Muscle of leg (tissue), 16 donors: ENCODE measurements at places on chromosomes 2 and 18. TPM values are rescaled to one million over a fixed set of nuclear protein-coding genes. Genes with fewer than 3 reads are reported as not detected.

The NDC80 gene
- 12.5 TPM for total RNA-seq

The SYT4 gene
- 0.13 TPM for total RNA-seq

The ZNF804A gene
- 0.09 TPM for total RNA-seq

The UGT1A3 gene
- total RNA-seq: not detected

The SLC4A3 gene
- 5.5 TPM for total RNA-seq

DNA sequence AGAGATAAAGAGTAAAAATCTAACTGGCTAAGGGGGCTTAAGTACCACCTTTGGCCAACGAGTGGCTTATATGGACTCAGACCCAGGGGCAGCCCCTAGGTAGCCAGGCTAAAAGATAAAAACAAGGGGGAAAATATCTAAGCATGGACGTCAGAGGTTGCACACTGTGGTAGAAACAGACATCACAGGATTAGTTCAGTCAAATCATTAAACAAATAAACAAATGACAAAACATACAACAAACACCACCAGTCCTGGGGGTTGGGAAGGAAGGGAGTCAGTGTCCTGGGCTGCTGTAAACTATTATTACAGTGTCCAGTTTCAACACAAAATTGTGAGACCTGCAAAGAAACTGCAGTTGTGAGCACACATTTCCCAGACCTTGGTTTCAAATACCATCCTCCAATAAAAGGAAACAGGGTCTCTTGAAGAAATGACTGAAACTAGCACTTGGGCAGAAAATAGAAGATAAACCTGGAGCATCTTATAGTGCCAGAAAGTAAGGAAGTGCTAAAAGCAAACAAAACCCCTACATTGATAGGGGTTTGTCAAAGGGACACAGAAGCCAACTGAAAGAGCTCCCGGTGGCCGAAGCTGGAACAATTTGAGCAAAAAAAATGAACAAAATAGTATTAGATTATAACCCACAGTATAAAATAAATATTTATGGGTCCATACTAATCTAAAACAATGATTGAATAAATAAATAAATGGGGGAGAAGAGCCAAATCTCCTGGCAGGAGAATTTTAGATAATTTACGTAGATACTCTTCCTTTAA lies 154.8 kb upstream of the KLF7 start:
- H3K36me3 ChIP-seq: no peaks in the 10 kb centered on the region
- H3K27ac ChIP-seq: no peak overlapping the region
- no peaks in the 10 kb centered on the region for H3K4me1 ChIP-seq
- DNase-seq: no peak
- no peak overlapping the region for H3K4me3 ChIP-seq
- H3K27me3 ChIP-seq: no peaks in the 10 kb centered on the region

GRCh38 chr2:122255924-122256323 lies 500.5 kb downstream of the TSN start:
- no peaks in the 10 kb centered on the region for H3K36me3 ChIP-seq
- no peak overlapping the region for H3K27ac ChIP-seq
- no peak for DNase-seq
- no peaks in the 10 kb centered on the region for H3K4me1 ChIP-seq

GRCh38 chr2:9018109-9018508 lies 14.6 kb upstream of the MBOAT2 start:
- H3K27me3 ChIP-seq: peaks cover 3% of the 10 kb centered on the region
- DNase-seq: no peak
- H3K4me1 ChIP-seq: no peaks in the 10 kb centered on the region
- H3K36me3 ChIP-seq: no peaks in the 10 kb centered on the region
- no peak overlapping the region for H3K27ac ChIP-seq

DNA sequence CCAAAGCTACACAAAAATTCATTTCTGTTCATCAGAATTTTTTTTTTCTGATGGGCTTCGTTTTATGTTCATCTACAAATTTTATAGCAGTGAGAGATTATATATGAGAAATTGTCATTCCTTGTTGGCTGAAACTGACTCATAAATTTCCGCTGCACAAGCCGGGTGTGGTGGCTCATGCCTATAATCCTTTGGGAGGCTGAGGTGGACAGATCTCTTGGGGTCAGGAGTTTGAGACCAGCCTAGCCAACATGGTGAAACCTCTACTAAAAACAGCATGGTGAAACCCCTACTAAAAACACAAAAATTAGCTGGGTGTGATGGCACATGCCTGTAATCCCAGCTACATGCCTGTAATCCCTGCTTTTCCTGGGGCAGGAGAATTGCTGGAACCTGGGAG lies 72.0 kb downstream of the PLEKHM3 start:
- DNase-seq: no peak
- no peak overlapping the region for H3K4me3 ChIP-seq
- H3K36me3 ChIP-seq: no peaks in the 10 kb centered on the region
- H3K27me3 ChIP-seq: no peaks in the 10 kb centered on the region
